Cardiac muscle cell (in vitro differentiated cells and primary cell): ENCODE measurements at places on chromosomes 13 and 19.

DNA sequence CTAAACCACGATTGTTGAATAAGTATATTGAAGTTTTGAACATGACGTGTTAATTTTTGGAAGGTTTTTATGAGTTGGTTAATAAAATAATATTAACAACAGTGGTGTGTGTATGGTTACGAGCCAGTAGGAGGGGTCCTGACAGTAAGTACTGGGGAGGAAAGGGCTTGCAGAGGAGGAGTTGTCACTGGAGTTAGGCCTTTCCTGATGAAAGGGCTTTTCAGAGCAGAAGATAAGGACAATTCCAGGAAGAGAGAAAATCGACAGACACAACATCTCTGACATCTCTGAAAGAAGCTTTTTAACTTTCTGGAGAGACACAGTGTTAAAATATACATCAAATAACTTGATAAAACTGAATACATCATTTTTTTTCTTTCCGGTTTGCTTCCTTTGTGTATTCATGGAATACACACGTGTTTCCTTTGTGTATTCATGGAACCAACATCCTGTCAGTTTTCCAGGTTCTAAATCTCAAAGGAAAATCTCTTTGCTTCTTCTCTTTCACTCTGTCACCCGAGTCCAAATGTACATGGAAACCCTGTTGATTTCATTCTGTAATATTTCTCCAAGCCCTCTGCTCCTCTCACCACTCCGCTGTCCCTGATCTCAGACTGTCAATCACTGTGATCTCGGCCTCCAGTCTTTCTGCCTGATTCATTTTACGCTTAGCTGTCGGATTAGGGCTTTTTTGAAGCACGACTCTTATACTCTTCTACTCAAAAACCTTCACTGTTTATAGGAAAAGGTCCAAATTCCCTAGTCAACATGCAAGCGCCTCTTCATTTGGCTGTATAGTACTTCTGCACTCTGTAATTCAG lies 374.4 kb downstream of the DLEU7 start:
- H3K4me1 ChIP-seq = peaks cover 18% of the 10 kb centered on the region
- no peak overlapping the region for H3K4me3 ChIP-seq
- H3K27ac ChIP-seq = no peak overlapping the region
- no peaks in the 10 kb centered on the region for H3K36me3 ChIP-seq
- DNase-seq = no peak
- no peaks in the 10 kb centered on the region for H3K27me3 ChIP-seq

DNA sequence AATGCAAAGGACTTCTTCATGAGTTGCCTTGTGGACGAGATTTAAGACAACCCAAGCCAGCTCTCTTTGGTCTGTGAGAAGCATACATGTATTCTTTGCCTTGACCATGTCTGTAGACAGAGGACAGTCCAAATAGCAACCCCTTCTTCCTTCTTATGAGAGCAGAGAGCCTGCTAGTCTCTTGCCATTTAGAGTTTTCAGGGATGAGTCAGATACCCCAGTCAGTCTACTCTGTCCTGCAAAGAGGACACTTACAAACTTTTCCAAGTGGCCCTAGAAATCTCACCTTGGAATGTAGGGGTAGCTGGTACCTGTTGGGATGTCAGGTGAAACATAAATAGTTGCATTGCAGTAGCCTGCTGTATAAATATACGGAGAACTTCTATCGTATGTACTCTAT lies 36.7 kb downstream of the DNAJC3 start:
- H3K4me3 ChIP-seq = no peak overlapping the region
- H3K36me3 ChIP-seq = peaks cover 11% of the 10 kb centered on the region
- no peaks in the 10 kb centered on the region for H3K4me1 ChIP-seq
- H3K27me3 ChIP-seq = no peaks in the 10 kb centered on the region
- no peak for DNase-seq
- H3K27ac ChIP-seq = no peak overlapping the region

DNA sequence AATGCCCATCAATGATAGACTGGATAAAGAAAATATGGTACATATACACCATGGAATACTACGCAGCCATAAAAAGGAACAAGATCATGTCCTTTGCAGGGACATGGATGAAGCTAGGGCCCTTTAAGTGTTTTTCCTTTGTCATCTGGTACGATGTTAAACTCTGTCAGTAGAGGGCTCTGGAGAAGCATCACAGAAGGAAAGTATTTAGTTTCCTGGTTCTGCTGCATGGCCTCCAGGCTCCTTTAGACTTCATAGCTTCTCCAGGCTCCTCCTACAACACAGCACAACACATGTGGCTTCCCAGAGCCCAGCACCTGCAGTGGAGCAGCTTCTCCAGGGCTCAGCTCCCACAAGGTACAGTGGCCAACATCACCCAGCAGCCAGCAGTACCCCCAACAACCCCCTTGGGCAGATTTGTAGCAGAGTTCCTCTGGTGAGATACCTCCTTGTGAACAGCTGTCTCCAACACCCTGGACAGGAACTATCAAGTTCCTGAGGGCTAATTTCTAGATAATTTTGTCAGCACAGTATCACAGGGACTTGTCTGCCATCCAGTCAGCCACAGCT lies 63.4 kb downstream of the KCTD12 start:
- no peak for DNase-seq
- H3K27me3 ChIP-seq = no peaks in the 10 kb centered on the region
- H3K4me3 ChIP-seq = no peak overlapping the region
- H3K36me3 ChIP-seq = no peaks in the 10 kb centered on the region

DNA sequence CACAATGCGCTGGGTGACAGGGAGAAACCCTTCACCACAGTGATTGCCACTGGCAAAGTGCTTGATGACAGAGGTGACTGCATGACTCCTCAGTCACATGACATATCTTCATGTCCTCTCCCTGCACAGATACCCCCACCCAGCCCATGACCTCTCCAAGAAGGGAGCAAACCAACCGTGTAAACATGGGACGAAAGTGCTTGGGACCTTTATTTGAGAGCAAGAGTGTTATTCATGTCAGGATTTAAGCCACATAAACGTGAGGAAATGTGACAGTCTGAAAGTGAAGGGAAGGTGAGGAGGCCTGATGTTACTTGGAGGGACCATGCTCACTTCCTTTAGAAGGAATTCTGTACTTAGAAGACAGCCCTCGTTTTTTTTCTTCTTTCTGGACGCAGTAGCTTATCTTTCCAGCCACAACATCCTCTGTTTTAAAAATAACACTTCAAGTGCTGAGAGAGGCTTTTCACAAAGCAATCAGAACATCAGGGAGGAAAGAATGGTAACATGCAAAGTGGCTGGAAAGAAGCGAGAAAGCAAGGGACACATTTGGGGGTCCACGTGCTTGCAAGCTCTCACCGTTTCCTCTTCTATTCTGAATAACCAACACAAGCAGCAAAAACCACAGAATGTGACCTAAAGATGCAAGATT lies 35.6 kb downstream of the EPS15L1 start:
- peaks cover 37% of the 10 kb centered on the region for H3K4me1 ChIP-seq
- H3K27ac ChIP-seq = peak overlapping the region; percentile 87
- H3K36me3 ChIP-seq = peaks cover 11% of the 10 kb centered on the region
- H3K27me3 ChIP-seq = no peaks in the 10 kb centered on the region
- DNase-seq = peak; percentile 58
